ENCODE measurements at places on chromosomes 12 and 14.
A peak's percentile ranks its signal among the peaks of the same experiment; 100 is the strongest.

- DNase-seq: no peak
Observed at GRCh38 chr14:59321626-59321949, 133.1 kb downstream of the DAAM1 start.

DNA sequence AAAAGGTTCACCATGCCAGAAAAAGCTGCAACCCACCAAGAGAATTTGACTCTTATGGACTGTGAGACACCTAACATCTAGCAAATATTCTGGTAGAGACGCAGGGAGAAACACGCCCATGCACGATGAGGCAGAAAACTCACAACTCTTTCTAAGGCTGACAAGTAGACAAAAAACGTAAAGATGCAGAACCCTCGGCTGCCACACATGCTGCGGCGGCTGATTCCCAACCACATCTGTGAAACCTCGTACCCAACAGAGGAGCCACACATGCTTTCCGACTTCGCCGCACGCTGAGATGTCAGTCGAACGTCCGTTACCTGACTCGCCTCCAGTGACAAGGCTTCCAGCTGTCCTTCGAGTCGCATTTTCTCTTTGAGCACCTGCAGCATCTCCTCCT, 21.8 kb downstream of the GOLGA3 start:
- DNase-seq: no peak

- no peak for DNase-seq
Observed at GRCh38 chr14:32244404-32244803, 41.3 kb upstream of the RNU6-8 start.

DNA sequence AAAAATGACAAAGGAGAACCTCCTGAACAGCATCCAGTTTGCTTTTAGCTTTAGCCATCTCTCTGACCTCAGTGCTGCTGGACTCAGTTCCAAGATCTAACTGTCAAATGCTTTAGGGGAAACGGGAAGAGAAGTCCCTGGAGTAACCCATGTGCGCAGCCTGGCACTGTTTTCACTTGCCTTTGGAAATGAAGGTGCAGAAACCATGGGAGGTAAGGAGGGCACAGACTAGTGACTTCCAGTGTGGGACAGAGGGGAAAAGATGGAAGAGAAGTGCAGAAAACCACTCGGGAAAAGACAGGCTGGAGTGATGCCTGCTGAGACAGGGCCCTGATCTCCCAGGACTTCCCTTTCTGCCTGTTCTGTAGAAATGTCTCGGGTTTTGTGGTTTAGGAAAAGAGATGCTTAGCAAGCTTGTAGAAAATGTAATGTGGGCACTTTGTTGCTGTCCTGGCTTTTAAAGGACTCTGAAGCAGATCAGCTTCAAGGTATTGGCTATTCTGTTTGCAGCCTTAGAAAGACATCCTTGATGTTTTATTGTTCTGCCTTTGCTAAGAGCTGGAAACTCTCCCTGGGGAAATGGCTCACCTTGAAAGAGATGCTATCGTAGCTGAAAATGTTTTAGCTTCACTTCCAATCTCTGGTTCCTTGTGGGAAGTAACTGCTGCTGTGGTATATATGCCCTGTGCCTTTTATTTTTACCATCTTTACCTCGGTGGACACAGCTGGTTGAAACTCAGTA, 124.6 kb upstream of the HIF1A start:
- DNase-seq: peak; percentile 40

- DNase-seq: no peak
Observed at GRCh38 chr14:88960496-88960895, 136.0 kb downstream of the TTC8 start.

DNA sequence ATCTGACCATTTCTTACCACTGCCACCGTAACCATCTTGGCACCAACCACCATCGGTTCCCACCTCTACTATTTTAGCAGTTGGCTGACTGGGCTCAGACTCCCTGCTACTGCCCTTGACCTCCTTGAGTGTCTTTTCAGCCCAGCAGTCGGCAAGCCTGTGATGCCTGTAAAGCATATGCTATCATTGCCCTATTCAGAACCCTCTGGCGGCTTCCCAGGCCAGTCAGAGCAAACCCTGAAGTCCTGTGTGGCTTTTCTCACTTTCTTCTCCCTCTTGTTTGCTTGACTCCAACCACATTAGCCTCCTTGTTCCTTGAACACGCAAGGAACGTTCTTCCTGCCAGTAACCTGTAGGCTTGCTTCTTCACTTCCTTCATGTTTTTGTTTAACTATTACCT, 6.2 kb downstream of the IRAK3 start:
- DNase-seq: no peak

- DNase-seq: no peak
Observed at GRCh38 chr12:105025890-105026289, 39.8 kb downstream of the NOPCHAP1 start.

DNA sequence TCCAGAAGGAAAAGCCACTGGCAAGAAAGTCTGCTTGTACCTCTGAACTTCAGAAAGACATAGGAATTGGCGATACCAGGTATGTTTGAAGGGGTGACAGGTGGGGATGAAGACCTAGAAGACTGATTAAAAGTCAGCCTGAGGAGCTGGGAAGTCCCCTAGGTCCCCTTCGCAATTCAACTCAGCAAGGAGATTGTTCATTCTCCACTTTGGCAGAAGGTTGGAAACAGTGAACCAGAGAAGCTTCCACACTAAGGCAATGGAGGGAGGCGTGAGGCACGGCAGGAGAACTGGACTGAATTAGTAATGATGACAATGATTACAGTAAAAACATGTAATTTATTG, 240.3 kb upstream of the TMPO start:
- DNase-seq: no peak

DNA sequence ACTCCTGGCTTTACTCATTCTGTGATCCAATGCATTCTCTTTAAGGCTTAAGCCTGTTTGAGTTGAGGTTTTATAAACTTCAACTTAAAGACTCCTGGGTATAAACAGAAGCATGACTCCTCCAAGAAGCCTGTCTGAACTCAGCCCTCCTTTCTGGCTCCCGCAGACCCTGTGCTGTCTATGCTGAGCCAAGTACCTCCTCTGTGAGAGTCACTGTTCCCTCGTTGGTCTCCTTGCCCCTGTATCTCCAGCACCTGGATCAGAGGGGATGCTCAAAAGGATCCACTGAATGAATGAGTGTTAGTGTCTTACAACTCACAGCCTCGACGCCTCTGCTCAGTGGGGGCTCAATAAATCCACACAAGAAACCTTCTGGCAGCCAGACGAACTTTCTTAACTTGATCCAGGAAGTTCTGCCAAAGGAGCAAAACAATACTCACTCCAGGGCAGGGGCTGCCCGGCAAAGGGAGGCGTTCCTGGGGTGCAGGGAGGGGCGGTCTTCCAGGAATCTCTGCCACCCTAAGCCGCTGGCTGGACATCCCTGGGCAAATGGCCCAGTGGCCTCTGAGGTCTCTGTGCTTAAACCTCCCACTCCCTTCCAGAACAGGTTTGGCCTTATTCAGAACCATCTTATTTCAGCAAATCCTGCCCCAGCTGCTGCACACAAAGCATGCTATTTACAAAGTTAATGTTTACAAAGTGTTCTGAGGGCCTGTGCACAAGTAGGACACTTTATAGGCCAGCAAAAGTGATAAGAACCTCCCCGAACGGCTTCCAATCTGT, 32.9 kb downstream of the MAP1LC3B2 start:
- DNase-seq: no peak

DNA sequence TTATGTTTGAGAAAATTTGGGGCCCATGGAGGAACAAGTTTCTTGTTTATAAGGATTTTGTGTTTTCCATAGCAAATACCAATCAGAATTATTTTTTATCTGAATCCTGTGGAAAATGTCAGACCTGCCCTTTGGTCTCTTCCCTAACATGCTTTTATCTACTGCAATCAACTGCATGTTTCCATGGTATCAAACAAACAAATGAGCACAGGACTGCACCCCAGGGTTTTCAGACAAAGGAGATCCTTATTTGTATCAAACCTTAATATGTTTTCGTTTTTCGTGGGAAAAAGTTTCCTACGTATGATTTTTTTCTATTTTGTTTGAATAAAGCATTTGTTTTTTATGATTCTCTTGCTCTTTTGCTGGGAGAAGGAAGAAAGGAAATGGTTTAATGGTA, 91.1 kb downstream of the GPR135 start:
- DNase-seq: no peak

DNA sequence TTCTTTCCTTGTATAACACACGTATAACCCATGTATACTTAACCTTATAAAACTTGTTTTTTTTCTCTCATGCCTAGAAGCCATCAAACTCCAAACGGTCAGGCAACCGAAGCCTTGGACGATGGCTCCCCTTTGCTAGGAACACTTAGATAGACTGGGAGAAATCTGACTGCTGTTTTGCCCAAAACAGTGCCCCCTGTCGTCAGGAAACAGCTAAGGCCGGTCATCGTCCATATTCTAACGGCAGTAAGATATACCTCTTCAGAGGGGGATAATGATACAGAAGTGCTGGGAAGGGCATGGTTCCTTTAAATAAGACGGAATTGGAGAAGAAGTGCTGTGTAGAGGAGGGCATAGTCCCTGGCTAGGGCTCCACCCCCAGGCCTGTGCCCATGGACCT, 130.5 kb downstream of the SLC41A2 start:
- no peak for DNase-seq

DNA sequence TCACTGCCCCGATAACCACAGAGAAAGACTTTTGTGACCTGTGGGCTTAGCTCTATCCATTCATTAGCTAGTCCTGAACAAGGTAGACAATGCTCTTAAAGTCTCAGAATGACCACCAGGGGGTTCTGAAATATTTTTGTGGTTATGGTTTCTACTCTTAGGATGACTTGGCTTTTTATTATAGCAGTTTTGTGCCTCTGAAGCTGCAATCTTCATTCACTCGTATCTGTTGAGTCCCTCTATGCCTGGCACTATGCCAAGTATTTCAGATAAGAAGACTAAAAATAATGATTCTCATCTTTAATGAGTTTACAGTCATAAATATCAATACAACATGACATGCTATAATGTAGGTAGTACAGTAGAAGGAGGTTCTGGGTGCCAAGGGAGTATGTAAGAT, 130.8 kb upstream of the TRHDE start:
- peak; percentile 42 for DNase-seq

GRCh38 chr12:101763246-101763931, 24.1 kb upstream of the SYCP3 start:
- DNase-seq: peak; percentile 32

GRCh38 chr12:48486261-48486660, 4.0 kb downstream of the C12orf54 start:
- no peak for DNase-seq

- no peak for DNase-seq
Observed at GRCh38 chr12:87198181-87198580, 831.0 kb downstream of the C12orf50 start.

GRCh38 chr12:129659961-129660622, 243.7 kb downstream of the TMEM132D start:
- no peak for DNase-seq

DNA sequence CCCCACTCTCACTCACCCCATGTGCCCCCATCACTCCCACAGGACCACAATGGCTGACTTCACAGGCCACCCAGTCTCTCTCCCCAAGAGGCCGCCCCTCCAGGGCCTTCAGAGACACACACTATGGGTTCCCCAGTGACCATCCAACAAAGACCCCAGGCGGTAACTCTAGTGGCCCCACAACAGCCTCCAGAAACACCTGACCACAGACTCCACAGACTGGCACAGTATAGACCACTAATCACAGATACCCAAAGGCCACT, 3.0 kb downstream of the ZNF605 start:
- DNase-seq: no peak

GRCh38 chr12:1373901-1374735, 220.3 kb downstream of the FBXL14 start:
- DNase-seq: no peak

DNA sequence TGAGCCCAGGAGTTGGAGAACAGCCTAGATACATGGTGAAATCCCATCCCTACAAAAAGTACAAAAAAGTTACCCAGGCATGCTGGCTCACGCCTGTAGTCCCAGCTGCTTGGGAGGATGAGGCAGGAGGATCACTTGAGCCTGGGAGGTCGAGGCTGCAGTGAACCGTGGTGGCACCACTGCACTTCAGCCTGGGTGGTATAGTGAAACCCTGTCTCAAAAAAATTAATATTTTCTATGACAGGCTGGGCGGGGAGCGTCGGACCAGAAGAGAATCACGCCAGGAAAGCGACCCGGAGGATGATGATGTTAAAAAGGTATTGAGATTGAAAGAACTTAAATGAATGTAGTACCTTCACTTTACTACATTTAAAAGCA, 2.1 kb downstream of the PNN start:
- no peak for DNase-seq

DNA sequence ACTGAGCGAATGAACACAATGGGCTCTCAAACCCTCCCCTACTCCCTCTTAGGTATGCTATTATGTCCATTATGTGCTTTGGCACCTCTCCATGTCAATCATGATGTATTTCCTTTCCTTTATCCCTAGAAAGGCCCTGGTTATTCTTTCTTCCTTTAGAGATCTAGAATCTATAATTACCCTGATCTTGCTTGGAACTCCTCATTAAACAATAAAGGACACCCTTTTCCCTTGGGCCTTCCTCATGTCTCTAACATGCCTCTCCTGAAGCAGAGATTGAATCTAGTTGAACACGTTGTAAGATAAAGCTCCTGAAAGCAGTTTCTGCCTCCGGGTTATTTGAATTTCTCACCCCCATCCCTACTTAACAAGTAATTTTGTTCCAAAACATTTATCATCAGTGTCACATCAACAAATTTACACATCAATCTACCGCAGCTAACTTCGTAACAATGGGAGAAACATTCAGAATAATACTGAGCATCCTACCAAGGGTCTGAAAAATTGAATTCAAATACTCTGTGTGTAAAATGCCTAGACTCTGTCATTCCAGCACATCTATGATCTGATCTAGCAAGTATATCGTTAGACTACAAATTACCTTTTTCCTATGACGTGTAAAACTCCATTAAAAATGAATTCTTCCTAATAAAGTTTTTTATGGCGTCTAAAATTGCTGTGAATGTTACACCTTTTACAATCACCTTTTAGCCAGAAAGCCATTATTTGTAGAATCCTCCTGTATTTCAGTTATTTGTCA, 5.4 kb downstream of the USP44 start:
- DNase-seq: no peak

GRCh38 chr12:26705851-26706250, 127.1 kb downstream of the ITPR2 start:
- DNase-seq: no peak

- no peak for DNase-seq
Observed at GRCh38 chr14:60819575-60819974, 85.0 kb downstream of the MNAT1 start.

GRCh38 chr14:85061256-85061655, 468.7 kb upstream of the FLRT2 start:
- no peak for DNase-seq

- peak; percentile 55 for DNase-seq
Observed at GRCh38 chr14:23694949-23695663, 58.9 kb downstream of the DHRS2 start.

DNA sequence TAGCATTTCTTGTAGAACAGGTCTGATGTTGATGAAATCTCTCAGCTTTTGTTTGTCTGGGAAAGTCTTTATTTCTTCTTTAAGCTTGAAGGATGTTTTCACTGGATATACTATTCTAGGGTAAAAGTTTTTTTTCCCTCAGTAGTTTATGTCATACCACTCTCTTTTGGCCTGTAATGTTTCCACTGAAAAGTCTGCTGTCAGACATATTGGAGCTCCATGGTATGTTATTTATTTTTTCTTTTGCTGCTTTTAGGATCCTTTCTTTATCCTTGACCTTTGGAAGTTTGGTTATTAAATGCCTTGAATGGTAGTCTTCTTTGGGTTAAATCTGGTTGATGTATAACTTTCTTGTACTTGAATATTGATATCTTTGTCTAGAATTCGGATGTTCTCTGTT, 306.1 kb downstream of the FUT8 start:
- DNase-seq: no peak

- DNase-seq: no peak
Observed at GRCh38 chr14:55813630-55814029, 233.6 kb downstream of the KTN1 start.

- DNase-seq: peak; percentile 39
Observed at GRCh38 chr12:54032627-54033100, at the start of gene HOXC5. TSS of gene HOXC5 (plus strand) at chr12:54033050. CDS start at chr12:54033123, 73 bp downstream.
